ENCODE measurements at places on chromosomes 6 and 20. TPM values are rescaled to one million over a fixed set of nuclear protein-coding genes. Genes with fewer than 3 reads are reported as not detected.

BPI gene
- total RNA-seq, result not detected

EFHC1 gene
- total RNA-seq, result 31.2 TPM

KHDRBS2 gene
- total RNA-seq, result not detected

SYTL3 gene
- total RNA-seq, result 1.5 TPM

FAM83B gene
- total RNA-seq, result under 0.01 TPM

PLEKHG1 gene
- total RNA-seq, result 0.88 TPM

FAM209A gene
- not detected for total RNA-seq

DNA sequence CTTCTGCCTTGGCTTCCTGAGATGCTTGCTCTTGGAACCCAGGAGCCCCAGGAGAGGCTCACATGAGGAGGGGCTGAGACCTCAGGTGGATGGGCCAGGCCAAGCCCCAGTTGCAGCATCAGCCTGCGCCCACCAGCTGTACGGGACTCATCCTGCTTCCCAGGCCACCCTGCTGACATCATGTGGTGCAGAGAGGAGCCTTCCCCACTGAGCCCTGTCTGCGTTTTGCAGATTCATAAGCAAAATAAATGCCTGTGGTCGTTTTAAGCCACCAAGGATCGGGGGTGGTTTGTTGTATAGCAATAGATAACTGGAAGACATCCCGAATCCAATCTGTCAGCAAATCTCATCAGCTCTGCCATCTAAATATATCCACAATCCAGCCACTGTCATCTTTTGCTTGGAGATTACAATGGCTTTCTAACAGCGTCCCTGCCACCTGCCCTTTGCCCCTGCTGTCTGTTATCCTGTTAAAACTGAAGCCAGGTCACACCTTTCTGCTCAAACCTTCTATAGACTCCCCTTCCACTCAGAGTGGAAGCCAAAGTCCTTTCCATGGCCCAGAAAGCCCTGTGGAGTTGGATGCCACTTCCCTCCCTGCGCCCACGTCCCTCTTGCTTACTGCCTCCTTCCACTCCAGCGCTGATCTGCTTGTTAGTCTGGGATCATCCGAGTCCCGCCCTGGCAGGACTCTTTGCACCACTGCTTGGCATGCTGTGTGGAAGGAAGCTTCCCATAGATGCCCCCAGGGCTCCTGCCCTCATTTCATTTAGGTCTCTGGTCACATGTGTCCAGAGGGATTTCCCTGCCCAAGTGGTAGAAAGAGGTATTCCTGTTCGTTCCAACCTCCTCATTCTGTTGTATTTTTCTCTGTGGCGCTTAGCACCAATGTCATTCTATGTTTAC lies 24.0 kb upstream of the MLN start:
- H3K27ac ChIP-seq, result no peak overlapping the region
- H3K27me3 ChIP-seq, result peaks cover 8% of the 10 kb centered on the region
- peaks cover 14% of the 10 kb centered on the region for H3K4me1 ChIP-seq
- H3K4me3 ChIP-seq, result no peak overlapping the region
- peak; percentile 95 for DNase-seq

- no peak overlapping the region for H3K27ac ChIP-seq
- no peaks in the 10 kb centered on the region for H3K27me3 ChIP-seq
- H3K4me3 ChIP-seq, result no peak overlapping the region
Measured at GRCh38 chr6:116648156-116648555, 20.4 kb downstream of the ZUP1 start.

DNA sequence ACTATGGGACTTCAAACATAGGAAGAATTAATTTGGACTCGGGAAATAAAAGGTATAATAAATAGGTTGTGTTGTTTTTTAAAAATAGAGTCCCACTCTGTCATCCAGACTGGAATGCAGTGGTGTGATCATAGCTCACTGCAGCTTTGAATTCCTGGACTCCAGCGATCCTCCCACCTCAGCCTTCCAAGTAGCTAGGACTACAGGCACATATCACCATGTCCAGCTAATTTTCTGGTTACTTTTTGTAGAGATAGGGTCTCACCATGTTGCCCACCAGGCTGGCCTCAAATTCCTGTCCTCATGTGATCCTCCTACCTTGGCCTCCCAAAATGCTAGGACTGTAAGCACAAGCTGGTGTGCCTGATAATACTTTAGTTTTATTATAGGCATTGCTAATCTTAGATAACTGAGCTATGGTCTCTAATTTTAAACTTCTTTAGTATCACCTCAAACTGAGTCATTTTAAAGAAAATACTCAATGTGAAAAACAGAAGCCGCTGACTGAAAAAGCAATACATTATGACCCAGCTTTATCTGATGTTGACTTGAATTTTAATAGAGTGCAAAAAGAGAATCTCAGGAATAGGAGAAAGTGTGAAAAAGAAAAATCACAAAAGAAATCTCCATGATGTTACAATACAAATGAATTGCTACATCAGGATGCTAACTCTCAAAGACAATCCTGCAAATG lies 251.0 kb downstream of the RNGTT start:
- no peaks in the 10 kb centered on the region for H3K4me1 ChIP-seq
- no peak overlapping the region for H3K27ac ChIP-seq
- no peak overlapping the region for H3K4me3 ChIP-seq
- no peaks in the 10 kb centered on the region for H3K36me3 ChIP-seq

- peak; percentile 73 for DNase-seq
- H3K4me1 ChIP-seq, result no peaks in the 10 kb centered on the region
- H3K4me3 ChIP-seq, result no peak overlapping the region
- H3K27ac ChIP-seq, result no peak overlapping the region
Measured at GRCh38 chr6:126539022-126539421, 199.1 kb downstream of the CENPW start.

GRCh38 chr6:74320715-74321114 lies 624.7 kb downstream of the CD109 start:
- H3K27ac ChIP-seq, result no peak overlapping the region
- H3K4me3 ChIP-seq, result no peak overlapping the region
- no peaks in the 10 kb centered on the region for H3K4me1 ChIP-seq
- no peaks in the 10 kb centered on the region for H3K36me3 ChIP-seq

GRCh38 chr20:63641792-63642523 lies 11.3 kb downstream of the STMN3 start:
- no peak overlapping the region for H3K27ac ChIP-seq
- H3K4me1 ChIP-seq, result peaks cover 2% of the 10 kb centered on the region
- peak overlapping the region; percentile 77 for H3K4me3 ChIP-seq
- no peaks in the 10 kb centered on the region for H3K36me3 ChIP-seq

- no peak for DNase-seq
- no peak overlapping the region for H3K27ac ChIP-seq
- no peak overlapping the region for H3K4me3 ChIP-seq
- peaks cover 4% of the 10 kb centered on the region for H3K4me1 ChIP-seq
- no peaks in the 10 kb centered on the region for H3K27me3 ChIP-seq
- no peaks in the 10 kb centered on the region for H3K36me3 ChIP-seq
Measured at GRCh38 chr6:2754393-2754792, 3.7 kb upstream of the MYLK4 start.

- no peak overlapping the region for H3K4me3 ChIP-seq
- peaks cover 7% of the 10 kb centered on the region for H3K4me1 ChIP-seq
- H3K27ac ChIP-seq, result no peak overlapping the region
- H3K27me3 ChIP-seq, result no peaks in the 10 kb centered on the region
- H3K36me3 ChIP-seq, result no peaks in the 10 kb centered on the region
Measured at GRCh38 chr6:31490115-31490873, 7.7 kb upstream of the MICB start.

DNA sequence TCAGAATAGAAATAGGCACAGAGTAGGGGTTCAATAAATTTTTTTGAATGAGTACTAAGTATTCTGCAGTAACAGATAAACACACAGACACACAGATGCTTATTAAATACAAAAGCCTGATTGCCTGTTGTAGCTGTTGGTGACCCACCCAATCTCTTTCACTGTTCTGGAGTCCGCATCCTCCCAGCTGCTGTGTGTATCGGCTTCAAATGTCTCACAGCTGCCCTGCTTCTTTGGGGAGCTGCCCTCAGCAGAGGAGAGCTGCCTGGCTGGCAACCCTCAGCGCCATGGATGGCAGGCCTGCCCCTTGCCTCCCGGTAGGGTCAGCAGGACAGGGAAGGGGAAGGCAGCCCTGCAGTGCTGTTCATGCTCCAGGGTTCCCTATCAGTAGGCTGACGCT lies 85.9 kb upstream of the PRND start:
- no peak overlapping the region for H3K4me3 ChIP-seq
- no peak for DNase-seq
- H3K27me3 ChIP-seq, result no peaks in the 10 kb centered on the region
- H3K4me1 ChIP-seq, result peaks cover 12% of the 10 kb centered on the region

DNA sequence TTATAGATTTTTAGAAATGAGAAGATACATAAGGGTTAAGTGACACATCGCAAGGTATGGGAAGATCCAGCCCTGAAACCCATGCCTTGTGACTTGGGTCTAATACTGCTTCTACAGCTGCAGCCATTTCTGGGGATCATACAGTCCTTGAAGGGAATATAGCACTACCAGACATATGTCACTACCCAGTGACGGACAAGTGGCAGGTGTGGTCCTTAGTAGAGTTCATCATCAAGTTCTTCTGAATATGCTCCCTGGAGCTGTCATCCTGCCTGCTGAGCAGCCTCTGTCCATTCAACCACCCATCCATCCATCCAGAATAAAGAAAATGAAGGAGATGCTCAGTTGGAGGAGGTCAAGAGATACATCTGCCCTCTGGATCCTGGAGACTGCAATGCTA lies 118.6 kb upstream of the ASF1A start:
- H3K27ac ChIP-seq, result no peak overlapping the region
- no peaks in the 10 kb centered on the region for H3K36me3 ChIP-seq
- no peak for DNase-seq
- peaks cover 2% of the 10 kb centered on the region for H3K27me3 ChIP-seq

GRCh38 chr6:169707772-169708171 lies 5.8 kb downstream of the C6orf120 start:
- DNase-seq, result no peak
- no peak overlapping the region for H3K4me3 ChIP-seq

DNA sequence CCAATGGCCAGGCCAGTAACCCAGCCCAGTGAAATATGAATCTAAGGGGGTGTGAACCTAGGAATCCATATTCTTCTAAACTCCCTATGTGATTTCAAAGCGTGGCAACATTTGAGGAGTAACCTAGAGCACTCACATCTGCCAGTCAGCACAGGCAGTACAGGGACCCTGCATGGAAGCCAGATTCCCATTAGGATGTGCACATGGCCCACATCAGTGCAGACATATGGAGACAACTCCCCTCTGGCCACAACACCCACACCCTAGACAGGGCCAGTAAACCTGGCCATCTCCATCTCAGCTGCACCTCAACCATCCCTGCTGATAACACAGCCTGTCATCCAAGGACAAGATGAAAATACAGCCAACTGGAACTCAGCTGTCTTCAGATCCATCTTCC lies 56.5 kb downstream of the KIF16B start:
- no peaks in the 10 kb centered on the region for H3K27me3 ChIP-seq
- no peak overlapping the region for H3K4me3 ChIP-seq
- H3K36me3 ChIP-seq, result no peaks in the 10 kb centered on the region
- H3K4me1 ChIP-seq, result no peaks in the 10 kb centered on the region

DNA sequence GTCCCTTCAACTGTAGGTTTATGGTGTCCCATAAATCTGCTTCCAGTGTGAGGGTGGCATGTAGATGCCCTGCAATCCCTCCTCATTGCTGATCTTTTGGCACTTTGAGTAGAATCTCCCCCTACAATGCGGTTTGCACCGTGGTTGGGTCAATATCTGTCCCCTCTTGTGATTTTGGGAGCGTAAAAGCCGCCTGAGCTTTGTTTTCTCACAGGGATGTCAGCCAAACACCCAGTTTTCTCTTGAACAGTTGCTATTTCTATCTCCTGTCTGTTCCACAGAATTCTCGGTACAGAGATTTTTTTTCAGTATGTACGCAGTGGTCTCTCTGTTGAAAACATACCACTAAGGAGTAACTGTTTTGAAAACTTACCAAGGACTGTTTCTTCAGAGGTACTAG lies 21.8 kb downstream of the CDS2 start:
- H3K4me1 ChIP-seq, result peaks cover 13% of the 10 kb centered on the region
- no peak overlapping the region for H3K27ac ChIP-seq
- H3K36me3 ChIP-seq, result no peaks in the 10 kb centered on the region
- H3K4me3 ChIP-seq, result no peak overlapping the region
- H3K27me3 ChIP-seq, result no peaks in the 10 kb centered on the region
- no peak for DNase-seq

DNA sequence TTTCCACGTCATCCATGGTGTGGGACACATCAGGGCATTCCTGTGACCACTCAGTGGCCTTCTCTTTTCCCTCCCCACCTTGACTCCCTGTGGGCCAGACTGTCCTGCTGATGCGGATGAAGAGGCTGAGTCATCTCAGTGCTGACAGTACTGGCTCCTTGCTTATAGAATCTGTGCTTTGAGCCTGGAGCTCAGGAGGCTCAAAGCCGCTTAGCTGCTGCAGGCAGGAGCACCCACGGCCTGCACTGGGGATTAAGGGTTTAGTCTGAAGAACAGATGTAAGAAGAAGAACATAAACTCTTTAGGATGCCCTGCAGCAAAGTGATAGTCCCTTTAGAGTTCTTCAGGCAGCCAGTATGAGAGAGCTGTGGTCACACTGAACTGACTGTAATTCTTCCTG lies 642.0 kb upstream of the CHD6 start:
- H3K4me1 ChIP-seq, result no peaks in the 10 kb centered on the region
- no peak overlapping the region for H3K27ac ChIP-seq
- no peaks in the 10 kb centered on the region for H3K36me3 ChIP-seq
- DNase-seq, result no peak
- H3K27me3 ChIP-seq, result no peaks in the 10 kb centered on the region
- H3K4me3 ChIP-seq, result no peak overlapping the region

DNA sequence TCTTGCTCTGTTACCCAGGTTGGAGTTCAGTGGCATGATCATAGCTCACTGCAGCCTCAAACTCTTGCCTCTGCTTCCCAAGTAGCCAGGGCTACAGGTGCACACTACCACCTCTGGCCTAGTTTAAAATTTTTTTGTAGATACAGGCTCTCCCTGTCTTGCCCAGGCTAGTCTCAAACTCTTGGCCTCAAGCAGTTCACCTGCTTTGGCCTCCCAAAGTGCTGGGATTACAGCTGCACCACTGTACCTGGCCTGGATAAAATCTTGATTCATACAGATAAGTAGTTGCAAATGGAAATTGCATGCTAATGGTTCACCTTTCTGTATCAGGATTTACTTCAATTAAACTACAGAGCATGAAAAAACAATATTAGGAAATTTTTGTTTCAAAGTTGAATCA lies 4.2 kb downstream of the CD2AP start:
- no peaks in the 10 kb centered on the region for H3K36me3 ChIP-seq
- H3K4me3 ChIP-seq, result no peak overlapping the region
- no peak overlapping the region for H3K27ac ChIP-seq
- no peak for DNase-seq
- H3K27me3 ChIP-seq, result no peaks in the 10 kb centered on the region

DNA sequence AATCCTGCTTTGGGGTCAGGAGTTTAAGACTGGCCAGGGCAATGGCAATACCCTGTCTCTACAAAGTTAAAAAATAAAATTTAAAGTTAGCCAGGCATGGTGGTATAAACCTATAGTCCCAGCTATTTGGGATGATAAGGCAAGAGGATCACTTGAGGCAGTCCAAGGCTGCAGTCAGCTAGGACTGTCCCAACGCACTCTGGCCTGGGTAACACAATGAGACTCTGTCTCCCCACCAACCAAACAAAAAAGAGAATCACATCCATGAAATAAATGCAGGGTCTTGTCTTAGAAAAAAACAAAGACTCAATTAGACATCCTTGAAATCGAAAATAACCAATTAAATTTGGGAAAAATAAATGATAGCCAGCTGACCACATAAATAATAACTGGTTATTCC lies 88.9 kb downstream of the PHIP start:
- no peak for DNase-seq
- H3K27me3 ChIP-seq, result no peaks in the 10 kb centered on the region
- H3K4me1 ChIP-seq, result no peaks in the 10 kb centered on the region
- no peak overlapping the region for H3K27ac ChIP-seq

Data from osteoblast (primary cell).